ENCODE measurements at places on chromosomes 13 and 19.

- no peaks in the 10 kb centered on the region for H3K36me3 ChIP-seq
- H3K27me3 ChIP-seq, result peaks cover 3% of the 10 kb centered on the region
- H3K27ac ChIP-seq, result no peak overlapping the region
- DNase-seq, result no peak
Measured at GRCh38 chr13:102289606-102290005, 112.2 kb downstream of the FGF14 start.

DNA sequence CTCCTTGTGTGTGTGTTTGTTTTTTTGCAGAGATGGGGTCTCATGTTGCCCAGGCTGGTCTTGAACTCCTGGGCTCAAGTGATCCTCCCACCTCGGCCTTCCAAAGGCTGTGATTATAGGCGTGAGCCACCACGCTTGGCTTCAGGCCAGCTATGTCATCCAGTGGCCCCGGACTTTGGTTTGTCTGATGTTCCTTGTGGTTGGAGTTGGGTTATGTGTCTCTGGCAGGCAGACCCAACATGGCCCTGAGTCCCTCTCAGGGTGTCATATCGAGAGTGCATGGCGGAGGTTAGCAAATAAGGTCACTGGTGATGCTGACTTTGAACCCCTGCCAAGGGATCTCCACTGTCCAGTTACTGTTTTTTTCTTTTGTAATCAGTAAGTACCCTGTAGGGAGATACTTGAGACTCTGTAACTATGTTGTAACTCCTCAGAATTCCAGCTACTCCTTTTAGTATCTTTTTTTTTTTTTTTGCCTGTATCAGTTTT, 37.3 kb downstream of the SMARCA4 start:
- DNase-seq, result no peak
- H3K27ac ChIP-seq, result no peak overlapping the region
- no peak overlapping the region for H3K4me3 ChIP-seq
- no peaks in the 10 kb centered on the region for H3K4me1 ChIP-seq

- H3K27ac ChIP-seq, result no peak overlapping the region
- H3K36me3 ChIP-seq, result peaks cover 38% of the 10 kb centered on the region
- DNase-seq, result no peak
Measured at GRCh38 chr13:19695428-19695827, 62.0 kb downstream of the MPHOSPH8 start.

DNA sequence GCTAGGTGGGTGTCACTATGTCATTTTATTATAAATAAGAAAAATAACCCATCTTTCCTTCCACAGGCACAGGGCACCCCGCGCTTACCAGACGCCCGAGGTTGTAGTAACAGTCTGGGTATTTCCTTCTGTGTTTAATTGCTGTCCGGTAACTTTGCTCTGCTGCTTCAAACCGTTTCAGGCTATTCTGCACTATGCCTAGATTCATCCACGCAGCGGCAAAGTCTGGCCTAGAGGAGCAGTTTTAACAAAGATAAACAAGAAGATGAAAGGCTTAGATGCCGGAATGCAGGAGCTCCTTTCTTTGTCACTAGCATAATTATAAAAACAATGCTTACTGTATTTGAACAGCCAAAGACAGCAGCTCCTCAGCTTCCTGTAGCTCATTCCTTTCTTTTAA, 36.9 kb upstream of the GGACT start:
- no peak overlapping the region for H3K4me3 ChIP-seq
- peaks cover 80% of the 10 kb centered on the region for H3K36me3 ChIP-seq

GRCh38 chr19:41159881-41160280, 33.1 kb upstream of the CYP2S1 start:
- DNase-seq, result no peak
- H3K36me3 ChIP-seq, result no peaks in the 10 kb centered on the region
- no peaks in the 10 kb centered on the region for H3K4me1 ChIP-seq
- H3K4me3 ChIP-seq, result no peak overlapping the region

DNA sequence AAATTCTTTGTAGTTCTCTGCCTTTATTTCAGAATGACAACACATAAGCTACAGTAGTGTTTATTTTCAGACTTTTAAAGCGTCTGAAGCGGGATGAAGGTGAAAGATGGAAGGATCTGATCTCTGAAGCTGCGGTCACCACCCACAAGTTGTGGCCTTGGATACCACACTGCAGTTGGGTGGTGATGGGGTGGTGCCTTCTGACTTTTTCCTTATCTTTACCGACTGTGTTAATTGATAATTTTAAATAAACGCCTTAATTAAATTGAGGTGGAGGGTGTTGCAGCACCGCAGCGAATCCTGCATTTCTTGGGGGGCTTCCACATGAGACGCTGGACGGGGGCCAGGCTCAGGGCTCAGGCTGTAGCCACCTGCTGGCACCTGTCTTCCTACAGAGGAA, 1.3 kb downstream of the TFDP1 start:
- H3K27ac ChIP-seq, result peak overlapping the region; percentile 82
- H3K4me1 ChIP-seq, result peaks cover 52% of the 10 kb centered on the region
- H3K36me3 ChIP-seq, result peaks cover 49% of the 10 kb centered on the region
- peak; percentile 4 for DNase-seq
- H3K27me3 ChIP-seq, result no peaks in the 10 kb centered on the region

DNA sequence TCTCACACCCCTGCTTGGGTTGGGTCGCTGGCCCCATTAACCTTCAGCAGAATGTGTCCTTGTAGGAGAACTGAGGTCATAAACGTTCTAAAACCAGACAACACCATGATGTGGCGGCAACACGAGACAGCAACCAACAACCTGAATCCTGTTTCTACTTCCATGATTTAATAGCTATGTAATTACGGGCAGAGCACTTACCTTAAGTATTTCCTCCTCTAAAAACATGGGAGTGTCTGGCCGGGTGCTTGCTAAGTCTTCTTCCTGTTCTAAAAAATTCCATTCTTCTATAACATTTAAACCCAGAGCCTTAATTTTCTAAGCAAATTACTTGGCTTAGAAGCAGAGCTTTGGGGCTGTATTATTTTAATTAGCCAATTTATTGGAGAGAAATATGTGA, 33.5 kb upstream of the IRS2 start:
- H3K4me3 ChIP-seq, result no peak overlapping the region
- peaks cover 28% of the 10 kb centered on the region for H3K4me1 ChIP-seq
- H3K27ac ChIP-seq, result no peak overlapping the region

GRCh38 chr13:27961227-27962085, 7.7 kb downstream of the CDX2 start:
- H3K36me3 ChIP-seq, result no peaks in the 10 kb centered on the region
- H3K27me3 ChIP-seq, result peaks cover 13% of the 10 kb centered on the region
- no peak overlapping the region for H3K27ac ChIP-seq
- H3K4me3 ChIP-seq, result no peak overlapping the region

- H3K27me3 ChIP-seq, result no peaks in the 10 kb centered on the region
- no peaks in the 10 kb centered on the region for H3K4me1 ChIP-seq
- DNase-seq, result no peak
- no peaks in the 10 kb centered on the region for H3K36me3 ChIP-seq
Measured at GRCh38 chr13:48892688-48893075, 83.0 kb upstream of the FNDC3A start.

DNA sequence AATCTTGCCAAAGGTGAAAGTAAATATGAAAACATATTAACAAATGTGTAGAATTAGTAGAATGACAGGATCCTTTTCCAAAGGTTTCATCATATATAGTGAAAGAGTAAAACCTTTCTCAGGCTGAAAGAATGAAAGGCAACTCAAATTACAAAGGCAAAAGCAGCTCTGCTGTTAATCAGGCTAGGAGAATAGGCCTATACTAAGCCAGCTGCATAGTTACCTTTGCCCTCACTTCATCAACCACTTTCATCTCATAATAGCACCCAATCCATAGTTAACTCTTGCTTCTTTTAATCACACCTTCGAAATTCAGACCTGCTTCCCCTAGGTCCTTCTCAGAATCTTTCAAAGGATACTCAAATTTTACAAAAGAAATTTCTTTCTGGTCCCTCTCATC, 1167.6 kb upstream of the ATXN8OS start:
- H3K27me3 ChIP-seq, result no peaks in the 10 kb centered on the region
- no peak overlapping the region for H3K27ac ChIP-seq
- no peak overlapping the region for H3K4me3 ChIP-seq

All from DND-41 (cell line).